ENCODE measurements at places on chromosomes 4 and X. TPM values are rescaled to one million over a fixed set of nuclear protein-coding genes. Genes with fewer than 3 reads are reported as not detected.

The ABCB7 gene
- 26.7 TPM for polyA plus RNA-seq

The ACSL1 gene
- polyA plus RNA-seq, result 64.5 TPM

The CCDC149 gene
- polyA plus RNA-seq, result 22.1 TPM

The COQ2 gene
- 15.2 TPM for polyA plus RNA-seq

The RWDD4 gene
- polyA plus RNA-seq, result 33.3 TPM

The PHOX2B gene
- 0.12 TPM for polyA plus RNA-seq

The RNF128 gene
- polyA plus RNA-seq, result 10.8 TPM

The KLKB1 gene
- 2.2 TPM for polyA plus RNA-seq

DNA sequence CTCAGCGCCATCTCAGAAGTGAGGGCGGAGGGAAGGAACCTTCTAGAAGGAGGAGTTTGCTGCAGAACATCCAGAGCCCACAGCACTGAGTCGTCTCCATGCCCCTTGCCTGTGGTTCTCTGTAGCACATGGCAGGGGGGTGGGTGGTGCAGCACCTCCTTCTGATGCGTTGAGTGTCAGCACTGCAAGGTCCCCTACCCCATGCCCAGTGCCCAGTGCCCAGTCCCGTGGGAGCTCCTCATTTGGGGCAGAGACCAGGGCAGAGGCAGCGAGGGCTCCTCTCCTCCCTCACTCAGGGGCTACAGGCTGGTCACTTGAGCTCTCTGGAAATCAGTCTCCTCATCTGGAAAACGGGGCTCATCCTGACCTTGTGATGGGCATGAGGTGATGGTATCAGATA is 78.1 kb downstream of the HTRA3 start:
- no peak for DNase-seq

GRCh38 chr4:120052856-120053255 is 13.8 kb downstream of the MAD2L1 start:
- DNase-seq, result no peak

GRCh38 chr4:77204621-77205020 is 47.6 kb downstream of the CCNG2 start:
- no peak for DNase-seq

GRCh38 chrX:80181079-80181478 is 166.5 kb downstream of the TBX22 start:
- DNase-seq, result no peak

GRCh38 chrX:148878371-148878770 is 378.0 kb downstream of the AFF2 start:
- no peak for DNase-seq

DNA sequence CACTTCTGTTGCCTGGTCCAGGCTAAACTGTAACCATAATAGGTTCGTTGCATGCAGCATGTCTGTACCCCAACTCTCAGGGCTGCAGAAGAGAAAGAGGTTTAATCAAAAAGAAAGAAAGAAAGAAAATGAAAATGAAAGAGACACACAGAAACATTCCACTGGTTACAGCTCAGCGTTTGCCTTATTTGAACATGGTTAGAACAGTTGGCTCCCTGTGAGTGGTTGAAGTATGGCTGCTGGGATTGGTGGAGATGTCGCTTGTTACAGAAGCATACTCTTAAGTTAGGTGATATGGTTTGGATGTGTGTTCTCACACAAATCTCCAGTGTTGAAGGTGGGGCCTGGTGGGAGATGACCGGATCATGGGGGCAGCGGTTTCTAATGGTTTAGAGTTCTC is 36.3 kb downstream of the ARSD start:
- no peak for DNase-seq

- DNase-seq, result no peak
Measured at GRCh38 chrX:118497180-118497818, 1.7 kb downstream of the DOCK11 start.

DNA sequence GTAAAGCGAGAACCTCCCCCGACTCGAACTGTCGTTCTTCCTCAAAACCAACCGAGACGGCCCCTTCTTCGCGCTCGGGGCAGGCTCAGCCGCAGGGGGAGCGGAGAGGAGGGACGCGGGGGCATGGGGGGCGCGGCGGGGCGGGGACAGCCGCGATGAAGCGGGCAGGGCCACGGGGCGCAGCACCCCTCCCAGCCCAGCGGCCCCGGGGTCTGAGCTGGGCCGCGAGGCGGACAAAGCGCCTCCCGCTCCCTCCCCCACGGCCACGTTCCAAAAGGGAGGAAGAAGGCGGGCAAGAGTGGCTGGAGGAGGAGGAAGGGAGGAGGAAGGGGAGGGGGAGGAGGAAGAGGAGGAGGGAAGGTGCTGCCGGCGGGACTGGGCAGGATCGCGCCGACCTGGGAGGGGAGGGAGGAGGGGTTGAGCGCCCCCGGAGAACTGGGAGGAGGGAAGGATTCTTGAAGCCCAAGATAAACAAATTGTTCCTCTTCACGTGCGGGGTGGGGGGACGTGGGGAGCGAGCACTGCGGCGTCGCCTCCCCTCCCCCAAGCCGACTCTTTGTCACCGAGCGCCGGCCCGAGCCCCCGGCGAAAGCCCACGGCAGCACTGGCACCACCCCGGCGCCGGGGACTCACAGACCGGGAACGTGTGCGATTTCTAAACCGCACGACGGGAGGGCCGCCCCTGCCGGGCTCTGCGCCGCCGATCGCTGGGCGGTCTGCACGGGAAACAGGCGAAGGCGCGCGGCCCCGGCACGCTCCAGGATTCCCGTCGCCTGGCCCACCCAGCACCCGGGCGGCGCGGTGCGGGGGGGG is 2.9 kb downstream of the MAML3 start:
- DNase-seq, result peak; percentile 97

GRCh38 chr4:178894126-178894525 is 1451.9 kb upstream of the AGA start:
- DNase-seq, result no peak

DNA sequence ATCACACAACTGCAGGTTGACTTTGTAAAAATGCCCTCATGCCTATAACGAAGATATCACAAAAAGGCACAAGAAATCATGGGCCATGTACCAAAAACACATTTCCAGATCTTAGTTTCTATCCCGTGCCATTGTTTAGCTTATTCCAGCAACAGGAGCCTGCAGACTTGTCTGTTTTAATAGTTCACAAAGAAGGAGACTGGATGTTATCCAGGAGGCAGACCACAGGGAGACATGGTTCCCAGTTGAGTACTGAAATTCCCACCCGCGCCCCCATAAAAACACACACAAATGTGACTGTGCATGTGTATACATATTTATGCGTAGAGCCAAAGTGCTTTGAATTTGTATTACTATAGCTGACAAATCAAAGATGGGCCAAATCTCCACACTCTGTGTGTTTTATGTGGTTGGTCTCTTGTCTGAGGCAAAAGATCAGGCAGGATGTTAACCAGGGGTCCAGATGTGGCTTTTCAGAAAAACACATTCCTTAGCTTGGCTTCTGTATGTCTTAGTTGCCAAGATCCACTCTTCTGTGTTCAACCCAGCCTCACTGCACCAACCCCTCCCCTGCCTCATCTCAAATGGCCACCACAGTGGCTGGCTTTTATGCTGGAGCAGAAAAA is 469.2 kb upstream of the DIPK2B start:
- no peak for DNase-seq

DNA sequence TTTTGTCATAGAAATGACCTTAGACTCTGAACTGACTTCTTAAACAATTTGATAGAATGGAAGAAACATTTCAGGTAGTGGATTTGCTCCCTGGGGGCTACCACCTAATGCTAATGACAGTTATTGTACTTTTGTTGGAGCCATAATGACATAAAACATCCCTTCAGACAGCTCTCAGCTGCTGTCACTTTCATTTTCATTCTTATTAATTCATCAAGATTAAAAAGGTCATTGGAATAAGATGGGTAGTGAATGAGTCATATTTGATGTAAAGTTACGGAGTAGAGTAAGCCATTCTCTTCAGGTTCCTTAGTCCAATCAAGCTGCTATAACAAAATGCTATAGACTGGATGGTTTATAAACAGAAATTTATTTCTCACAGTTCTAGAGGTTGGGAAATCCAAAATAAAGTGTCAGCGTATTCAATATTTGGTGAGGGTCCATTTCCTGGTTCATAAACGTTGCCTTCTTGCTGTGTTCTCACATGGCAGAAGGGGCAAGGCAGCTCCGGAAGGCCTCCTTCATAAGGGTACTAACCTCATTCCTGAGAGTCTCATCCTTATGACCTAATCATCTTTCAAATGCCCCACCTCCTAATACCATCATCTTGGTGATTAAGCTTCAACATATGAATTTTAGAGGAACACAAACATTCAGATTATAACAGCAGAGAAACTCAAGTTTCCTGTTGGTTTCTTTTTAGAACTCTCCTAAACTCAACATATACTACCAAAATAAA is 268.5 kb downstream of the ARAP2 start:
- no peak for DNase-seq

DNA sequence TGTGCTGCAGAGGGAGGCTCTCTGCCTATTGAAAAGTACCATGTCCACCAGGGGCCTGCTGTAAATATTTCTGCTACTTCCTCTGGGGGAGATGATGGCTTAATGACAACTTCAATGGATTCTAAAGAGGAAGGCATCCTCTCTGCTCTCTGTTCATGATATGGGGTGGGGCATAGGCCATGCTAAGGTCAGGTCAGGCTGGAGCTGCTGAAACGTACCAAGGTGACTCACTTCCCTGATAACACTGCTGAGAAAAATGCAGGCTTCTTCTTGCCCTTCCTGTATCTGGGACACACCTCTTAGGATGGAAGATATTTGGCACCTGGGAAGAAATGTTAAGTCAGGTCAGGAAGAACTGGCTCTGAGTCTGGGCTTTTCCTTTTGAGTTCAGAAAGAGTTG is 31.5 kb downstream of the HS3ST1 start:
- DNase-seq, result no peak

GRCh38 chrX:30144971-30145731 is 70.2 kb upstream of the MAGEB2 start:
- no peak for DNase-seq

GRCh38 chr4:8892556-8893226 is 21.1 kb upstream of the HMX1 start:
- no peak for DNase-seq

GRCh38 chrX:14497184-14497666 is 32.1 kb upstream of the GLRA2 start:
- no peak for DNase-seq

GRCh38 chr4:108272986-108273385 is 104.3 kb upstream of the LEF1 start:
- DNase-seq, result no peak

- no peak for DNase-seq
Measured at GRCh38 chr4:150495550-150495949, 86.4 kb upstream of the MAB21L2 start.

GRCh38 chr4:156158747-156159146 is 205.1 kb upstream of the CTSO start:
- no peak for DNase-seq

GRCh38 chr4:98929341-98930267 is 671 bp upstream of the EIF4E start:
- DNase-seq, result peak; percentile 67

DNA sequence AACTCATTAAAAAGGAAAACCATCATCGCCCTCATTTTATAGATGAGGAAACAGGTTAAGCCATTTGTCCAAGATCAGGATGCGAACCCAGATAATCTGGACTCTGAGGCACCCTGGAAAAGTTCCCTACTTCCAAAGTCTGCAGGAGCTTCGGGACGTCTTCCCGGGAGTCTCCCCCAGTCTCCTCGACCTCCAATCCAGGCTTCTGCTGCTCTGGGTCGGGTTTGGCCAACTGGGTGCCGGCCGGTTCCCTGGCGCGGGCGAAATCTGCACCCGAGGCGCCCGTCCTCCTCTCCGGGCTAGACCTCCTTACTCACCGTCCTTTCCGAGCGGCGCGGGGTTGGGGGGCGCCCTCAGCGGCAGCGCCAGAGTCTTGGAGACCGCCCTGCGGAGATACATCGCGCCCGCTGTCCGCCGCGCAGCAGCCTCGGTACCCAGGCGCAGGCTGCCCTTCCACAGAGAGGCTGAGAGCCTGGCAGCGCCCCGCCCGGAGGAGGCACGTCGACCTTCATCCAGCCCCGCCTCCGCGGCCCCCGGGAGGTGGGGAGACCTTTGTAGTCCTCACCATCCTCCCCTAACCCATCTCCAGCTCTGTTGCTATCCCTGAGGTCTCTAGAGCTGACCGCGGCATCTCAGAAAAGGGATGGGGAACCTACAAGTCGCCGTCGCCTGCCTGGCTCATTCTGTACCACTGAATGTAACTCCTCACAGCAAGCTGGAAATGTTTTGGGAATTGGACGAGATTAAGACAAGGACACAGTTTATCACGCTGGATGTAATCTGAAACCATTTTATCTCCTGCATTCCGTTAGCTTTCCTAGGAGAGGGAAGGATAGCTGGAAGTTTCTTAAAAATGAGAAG is at the start of gene MGARP:
TSS of gene MGARP (minus strand) at position 466 of the 861 bp plus-strand sequence. CDS start at position 399, 67 bp downstream.
- peak; percentile 12 for DNase-seq

GRCh38 chr4:137125011-137125410 is 407.3 kb downstream of the PCDH18 start:
- DNase-seq, result peak; percentile 14

Data from renal pelvis (tissue), 12 donors.